ENCODE measurements at places on chromosomes 6 and 20.

GRCh38 chr6:169014211-169015197, 239.1 kb downstream of the THBS2 start:
- DNase-seq = no peak

DNA sequence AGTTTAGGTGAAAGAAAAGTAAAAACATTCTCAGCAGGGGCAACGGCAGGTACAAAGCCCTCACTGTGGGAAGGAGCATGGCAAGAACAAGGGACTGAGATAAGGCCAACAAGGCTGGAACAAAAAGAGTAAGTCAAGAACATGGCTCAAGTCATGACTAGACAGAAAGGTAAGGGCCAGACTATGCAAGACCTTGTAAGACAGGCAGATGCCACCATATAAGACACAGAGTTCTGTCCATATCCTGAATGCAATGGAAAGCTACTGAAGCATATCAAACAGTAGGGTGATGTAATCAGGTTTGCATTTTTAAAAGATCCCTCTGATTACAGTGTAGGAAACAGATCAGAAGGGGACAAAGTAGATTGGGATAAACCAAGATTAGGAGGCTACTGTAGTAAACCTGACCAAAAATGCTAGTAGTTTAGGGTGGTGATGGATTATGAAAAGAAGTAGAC, 5.5 kb downstream of the REV3L start:
- no peak for DNase-seq

DNA sequence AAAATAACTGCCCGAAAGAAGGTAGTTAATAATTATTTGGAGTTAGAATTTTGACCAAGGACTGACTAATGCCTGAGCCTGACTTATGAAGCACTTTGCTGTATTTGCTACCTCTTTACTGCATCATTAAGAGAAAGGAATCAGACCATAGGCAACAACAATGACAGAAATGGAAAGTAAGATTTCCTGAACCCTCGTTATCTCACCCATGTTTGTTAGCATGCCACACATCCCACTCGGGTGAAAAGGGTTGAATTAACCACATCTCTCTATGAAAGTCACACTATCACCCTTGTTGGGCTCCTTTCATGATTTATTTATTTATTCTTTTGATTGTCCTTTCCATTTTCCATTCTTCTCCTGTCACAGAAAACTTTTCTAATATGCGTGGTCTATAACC, 59.6 kb downstream of the OLIG3 start:
- DNase-seq = no peak

DNA sequence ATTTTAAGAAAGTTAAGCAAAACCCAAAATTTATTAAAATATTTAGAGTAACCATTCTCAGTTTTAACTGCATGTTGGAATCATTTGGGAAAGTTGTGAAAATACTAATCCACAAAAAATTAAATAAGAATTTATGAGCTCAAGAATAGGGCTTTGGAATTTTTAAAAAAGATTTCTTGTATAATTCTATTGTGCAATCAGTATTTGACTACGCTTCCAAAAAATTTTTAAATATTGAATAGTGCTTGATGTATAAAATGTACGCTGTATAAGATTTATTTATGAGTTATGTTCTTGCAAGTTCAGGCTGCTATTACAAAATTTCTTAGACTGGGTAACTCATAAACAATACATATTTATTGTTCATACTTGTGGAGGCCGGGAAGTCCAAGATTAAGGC, 571.7 kb downstream of the MMUT start:
- no peak for DNase-seq

- DNase-seq = no peak
Measured at GRCh38 chr20:36883977-36884535, 8.1 kb downstream of the TLDC2 start.

DNA sequence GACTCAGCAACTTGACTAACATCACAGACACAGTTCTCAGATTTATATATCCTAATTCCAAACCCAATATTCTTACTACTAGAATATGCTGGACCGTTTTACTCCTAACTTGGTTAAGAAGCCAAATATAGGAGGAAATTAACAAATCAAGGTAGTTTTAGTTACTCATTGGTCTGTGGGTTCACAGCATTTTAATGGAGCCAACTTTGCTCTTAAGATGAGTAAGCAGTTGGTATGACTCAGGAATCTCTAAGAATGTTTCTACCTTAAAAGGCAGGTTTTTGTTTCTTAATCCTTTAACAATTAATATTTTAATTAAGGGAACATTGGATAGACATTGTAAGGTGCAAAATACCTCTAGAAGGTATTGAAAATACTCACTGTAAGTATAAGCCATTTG, 31.6 kb downstream of the OPRM1 start:
- no peak for DNase-seq

DNA sequence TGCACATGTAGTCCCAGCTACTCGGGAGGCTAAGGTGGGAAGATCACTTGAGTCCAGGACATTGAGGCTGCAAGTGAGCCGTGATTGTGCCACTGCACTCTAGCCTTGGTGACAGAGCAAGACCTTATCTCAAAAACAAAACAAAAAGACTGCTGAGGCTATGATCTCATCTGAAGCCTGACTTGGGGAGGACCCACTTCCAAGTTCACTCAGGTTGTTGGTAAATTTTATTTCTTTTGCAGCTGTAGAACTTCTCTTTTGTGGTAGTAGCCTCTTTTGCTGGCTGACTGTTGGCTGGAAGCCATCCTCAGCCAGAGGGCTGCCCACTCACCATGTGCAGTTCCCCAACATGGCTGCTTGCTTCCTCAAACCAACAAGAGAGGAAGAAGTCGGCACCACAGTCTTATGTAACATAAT, 36.8 kb upstream of the ME1 start:
- no peak for DNase-seq

DNA sequence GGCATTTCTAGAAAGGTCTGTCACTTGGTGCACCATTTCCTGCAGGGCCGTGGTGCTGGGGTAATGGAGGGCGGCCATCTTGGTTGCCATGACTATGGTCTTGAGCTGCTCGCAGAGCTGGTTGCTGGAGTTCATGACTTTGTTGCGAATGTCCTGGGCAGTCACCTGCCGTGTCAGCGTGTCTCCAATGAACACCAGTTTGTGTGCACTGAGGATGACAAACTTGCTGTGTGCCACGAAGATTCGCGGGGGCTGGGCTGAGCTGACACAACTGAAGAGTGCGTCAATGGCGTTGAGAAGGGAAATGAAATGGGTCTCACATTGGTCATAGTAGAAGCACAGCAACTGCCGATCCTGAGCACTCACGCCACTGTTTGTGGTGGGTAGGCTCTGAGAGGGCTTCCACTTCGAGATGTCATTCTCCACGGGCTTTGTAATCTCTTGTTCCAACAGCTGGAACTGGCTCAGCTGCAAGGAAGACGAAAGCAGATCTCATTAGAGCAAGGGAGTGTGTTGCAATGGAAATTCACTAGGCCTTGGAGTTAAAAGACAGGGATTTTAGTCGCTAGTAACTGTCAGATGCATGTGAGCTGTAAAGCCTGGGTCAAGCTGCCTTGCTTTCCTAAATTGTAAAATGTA, 47.1 kb downstream of the NEDD9 start:
- DNase-seq = no peak

DNA sequence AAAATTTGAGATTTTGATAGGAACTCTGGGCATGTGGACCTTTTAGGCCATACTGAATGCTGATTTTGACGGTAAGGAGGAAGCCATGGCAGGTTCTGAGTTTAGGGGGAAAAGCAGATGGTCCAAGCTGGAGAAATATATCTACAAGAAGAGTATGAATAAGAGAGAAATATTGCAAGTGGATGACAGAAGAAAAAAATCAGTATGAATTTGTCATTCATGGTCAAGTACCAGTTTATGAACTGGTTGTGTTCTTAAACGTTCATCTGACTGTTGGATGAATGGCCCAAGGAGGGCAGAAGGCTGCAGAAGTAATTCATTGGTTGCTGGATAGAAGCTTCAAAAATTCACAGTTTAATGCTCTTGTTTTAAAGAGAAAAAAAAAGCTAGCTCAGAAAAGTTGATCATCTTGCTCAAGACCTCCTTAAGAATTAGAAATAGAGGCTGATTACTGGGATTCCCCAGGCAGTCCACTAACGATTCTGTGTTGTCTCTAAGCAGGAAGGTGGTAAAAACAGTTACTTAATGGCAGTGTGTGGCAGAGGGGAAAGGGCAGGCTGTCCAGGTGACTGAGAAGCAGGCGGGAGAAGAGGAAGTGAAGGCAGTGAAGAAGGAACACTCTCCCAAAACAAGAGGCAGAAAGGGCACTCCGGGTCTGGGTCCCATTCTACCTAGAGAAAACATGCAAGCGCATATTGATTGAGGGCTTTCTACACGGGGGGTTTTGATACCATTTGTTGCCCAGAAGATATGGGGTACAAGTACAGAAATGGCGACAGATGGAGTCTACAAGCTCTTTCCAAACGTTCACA, 2.0 kb upstream of the DUSP22 start:
- DNase-seq = no peak

DNA sequence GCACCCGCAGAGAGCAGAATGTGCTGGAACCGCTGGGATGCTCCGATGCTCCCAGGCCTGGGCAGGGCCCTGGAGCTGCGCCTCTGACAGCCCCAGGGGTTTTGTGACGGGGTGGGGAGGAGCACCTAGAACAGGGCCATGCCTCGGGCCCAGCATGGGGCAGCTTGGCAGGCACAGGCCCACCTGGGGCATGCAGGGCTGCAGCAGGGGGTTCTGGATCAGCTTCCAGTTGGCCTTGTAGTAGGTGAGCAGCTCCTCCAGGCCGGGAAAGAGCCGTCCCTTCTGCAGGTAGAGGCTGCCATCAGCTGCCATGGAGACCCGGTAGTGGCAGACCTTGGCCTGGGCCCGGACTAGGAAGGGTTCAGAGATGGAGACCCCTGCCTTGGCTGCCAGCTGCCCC, 4.4 kb downstream of the SRMS start:
- DNase-seq = no peak

GRCh38 chr6:3230900-3231246, 3.4 kb upstream of the TUBB2B start:
- DNase-seq = no peak

GRCh38 chr6:153727885-153728284, 311.2 kb upstream of the OPRM1 start:
- DNase-seq = no peak

- no peak for DNase-seq
Measured at GRCh38 chr6:53829698-53830221, 35.0 kb downstream of the LRRC1 start.

- DNase-seq = no peak
Measured at GRCh38 chr6:388202-388903, 3.2 kb upstream of the IRF4 start.

GRCh38 chr20:37342231-37343177, 3.4 kb upstream of the SRC start:
- DNase-seq = no peak

DNA sequence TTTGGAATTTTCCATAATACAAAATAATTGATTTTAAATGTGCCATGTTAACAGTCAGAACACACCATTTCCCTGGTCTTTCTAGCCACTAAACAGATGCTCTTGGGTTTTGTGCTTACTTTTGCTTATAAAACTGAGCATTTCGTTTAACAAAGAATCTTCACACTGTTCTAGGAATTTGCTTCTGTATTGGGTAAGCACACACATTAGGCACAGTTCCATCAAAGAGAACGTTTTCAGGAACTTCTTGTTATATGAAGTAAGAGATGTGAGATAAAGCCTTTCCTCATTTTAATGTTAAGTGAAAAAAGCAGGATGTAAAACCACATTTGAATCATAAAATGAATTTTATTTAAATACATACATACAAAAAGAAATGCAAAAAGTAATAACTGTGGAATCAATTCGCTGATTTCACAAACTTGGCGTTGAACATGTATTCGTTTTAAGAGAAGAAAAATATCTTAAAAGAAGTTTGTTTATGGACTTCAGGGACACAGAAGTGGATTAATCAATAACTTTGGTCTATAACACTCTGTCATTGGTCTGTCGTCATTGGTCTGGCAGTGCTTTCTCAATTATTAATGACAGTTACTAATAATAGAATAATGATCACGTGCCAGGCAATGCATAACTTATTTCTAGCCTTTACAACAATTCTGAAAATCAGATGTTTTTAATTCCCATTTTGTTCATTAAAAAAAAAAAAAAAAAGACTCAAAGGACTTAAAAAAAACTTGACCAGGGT, 199.9 kb upstream of the PRDM1 start:
- no peak for DNase-seq

DNA sequence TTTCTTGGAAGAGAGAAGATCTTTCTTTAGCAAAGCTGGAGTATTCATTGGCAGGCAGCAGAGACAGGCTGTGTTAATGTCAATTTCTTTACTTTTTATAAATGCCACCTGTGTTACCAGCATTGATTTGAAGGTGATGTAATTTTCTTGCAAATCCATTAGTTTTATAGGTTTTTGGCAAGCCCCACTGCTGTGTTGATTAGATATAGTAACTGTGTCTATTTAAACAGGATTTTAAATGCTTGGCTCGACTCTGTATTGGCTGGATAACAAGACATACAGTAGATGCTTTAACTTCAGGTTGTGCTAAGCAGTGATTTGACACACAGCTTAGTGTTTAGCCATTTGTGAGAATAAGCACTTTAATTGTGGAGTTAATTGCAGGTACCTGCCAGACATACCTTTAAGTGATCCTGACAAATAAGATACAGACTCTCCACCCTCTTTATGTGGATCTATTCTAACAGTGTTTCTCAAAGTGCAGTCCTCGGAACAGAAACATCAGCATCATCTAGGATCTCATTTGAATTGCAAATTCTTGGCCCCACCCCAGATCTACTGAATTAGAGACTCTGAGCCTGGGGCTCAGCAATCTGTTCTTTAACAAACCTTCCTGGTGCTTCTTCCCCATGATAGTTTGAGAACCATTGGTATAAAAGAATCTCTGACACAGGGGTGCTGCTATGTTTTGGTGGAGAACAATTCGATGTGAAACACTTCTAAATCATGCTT, 397.5 kb downstream of the HDGFL1 start:
- DNase-seq = no peak

- no peak for DNase-seq
Measured at GRCh38 chr20:4779616-4780015, 57.9 kb downstream of the PRND start.

- DNase-seq = no peak
Measured at GRCh38 chr6:38603966-38604365, 35.8 kb downstream of the BTBD9 start.

DNA sequence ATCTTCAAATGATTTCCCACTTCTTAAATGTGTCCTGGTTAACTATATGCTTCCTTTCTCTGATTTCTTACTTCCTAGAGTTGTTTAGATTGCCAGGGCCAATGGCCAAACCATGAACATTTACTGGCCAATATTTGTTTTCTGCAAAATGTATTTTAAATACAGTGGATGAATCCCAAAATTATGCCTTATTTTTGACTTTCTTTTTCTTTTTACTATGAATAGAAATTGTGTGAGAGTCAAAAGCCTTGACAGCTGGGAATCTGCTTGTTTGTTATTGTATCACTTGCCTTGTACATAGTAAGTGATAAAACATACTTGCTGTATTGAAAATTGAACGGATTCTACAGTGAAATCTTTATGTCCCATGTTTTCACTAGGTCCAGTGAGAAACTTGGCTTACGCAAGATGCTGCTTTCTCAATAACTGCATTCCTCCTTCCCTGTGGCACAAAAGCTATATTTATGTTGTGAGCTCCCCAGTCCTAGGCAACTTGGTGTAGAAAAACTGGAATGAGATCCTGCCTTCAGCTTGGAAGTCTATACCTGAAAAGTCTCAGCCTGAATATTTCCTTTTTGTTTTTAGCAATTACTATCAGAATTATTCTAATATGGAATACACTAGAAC, 295.2 kb downstream of the EPHA7 start:
- DNase-seq = no peak

GRCh38 chr6:43256670-43257366, 13.5 kb downstream of the TTBK1 start:
- no peak for DNase-seq
